GM23338 (cell line): ENCODE measurements at places on chromosomes 6 and 20.

DNA sequence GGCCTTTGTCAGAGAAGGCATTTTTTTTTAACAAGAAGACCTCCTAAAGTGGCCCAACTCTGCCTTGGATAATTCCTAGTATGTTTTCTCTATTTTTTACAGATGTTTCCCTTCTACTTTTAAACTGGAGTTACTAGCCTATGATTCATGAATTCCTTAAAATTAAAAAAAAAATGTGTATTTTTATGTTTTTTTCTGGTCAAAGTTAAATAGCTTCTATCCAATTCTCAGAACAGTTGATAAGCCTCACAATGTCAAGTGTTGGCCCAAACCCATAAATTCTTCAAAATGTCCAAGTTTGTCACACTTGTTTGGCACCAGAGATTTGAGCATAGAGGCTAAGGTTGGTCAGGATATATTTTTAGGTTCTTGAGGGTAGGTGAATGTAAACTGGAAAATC, 64.0 kb downstream of the JAG1 start:
- DNase-seq = no peak

GRCh38 chr6:119096721-119097565, 18.5 kb upstream of the FAM184A start:
- no peak for DNase-seq

DNA sequence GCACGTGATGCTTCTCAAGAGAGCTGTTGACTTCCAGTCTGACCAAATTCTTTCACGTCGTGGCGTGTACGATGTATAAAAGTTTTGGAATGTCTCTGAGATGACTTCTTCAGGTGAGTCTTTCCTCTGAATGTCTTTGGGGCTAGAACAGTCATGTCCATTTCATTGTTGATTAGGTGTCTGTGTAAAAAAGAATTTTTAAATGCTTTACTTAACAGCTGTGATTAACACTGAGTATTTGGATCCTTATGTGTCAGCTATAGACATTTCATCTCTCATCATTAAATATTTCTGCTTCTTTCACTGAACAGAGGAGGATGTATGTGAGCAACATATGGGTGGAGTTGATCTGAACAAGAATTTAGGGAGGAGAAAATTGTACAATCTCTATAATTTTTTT, 29.3 kb upstream of the KIF13A start:
- DNase-seq = no peak

DNA sequence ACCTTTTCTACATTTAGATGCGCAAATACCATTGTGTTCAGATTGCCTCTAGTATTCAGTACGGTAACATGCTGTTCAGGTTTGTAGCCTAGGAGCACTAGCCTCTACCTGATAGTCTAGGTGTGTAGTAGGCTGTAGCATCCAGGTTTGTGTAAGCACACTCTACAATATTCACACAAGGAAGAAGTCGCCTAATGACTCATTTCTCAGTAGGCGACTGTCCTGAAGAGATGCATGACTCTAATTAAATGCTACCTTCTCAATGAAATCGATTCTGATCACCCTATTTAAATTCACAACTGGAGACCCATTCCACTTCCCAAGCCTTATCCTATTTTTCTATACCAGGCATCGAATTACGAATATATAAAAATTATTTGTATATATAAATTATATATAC, 1.3 kb downstream of the MCUR1 start:
- no peak for DNase-seq

- no peak for DNase-seq
Measured at GRCh38 chr20:16360668-16361067, 212.6 kb downstream of the KIF16B start.

DNA sequence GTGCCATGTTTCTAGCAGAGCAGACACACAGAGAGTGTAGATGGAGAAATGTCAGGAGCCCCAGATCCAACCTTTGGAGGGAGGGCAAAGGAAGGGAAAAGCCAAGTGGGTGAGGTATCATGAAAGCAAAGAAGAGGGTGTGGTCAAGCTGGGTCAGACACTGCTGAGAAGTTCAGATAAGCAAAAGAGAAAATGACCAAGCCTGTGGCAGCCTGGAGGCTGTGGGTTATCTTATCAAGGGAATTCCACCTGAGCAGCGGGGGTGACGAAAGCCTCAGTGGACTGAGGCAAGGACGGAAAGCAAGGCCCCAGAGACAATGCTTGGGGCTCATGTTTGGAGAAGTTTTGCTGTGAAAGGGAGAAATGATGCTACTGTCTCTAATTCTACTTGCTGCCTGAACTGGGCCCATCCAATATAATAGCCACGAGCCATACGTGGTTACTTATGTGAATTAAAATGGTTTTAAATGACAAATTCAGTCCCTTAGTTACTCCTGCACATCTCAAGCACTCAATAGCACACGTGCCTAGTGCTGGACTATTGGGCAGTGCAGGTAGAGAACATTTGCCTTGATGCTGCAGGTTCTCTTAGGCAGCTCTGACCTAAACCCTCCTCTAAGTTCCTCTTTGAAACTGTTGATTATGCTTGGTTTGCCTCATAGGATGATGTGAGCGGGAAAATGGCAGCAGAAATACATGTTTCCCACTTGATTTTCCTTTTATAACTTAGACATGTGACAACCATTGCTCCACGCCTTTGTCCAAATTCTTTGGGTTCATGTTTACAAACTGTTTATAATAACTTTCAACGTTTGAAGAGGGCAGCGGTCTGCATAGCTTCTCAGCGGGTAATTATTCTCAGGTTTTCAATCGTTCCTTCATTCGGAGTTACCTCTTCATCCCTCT, 63.7 kb downstream of the SLC22A23 start:
- DNase-seq = no peak

DNA sequence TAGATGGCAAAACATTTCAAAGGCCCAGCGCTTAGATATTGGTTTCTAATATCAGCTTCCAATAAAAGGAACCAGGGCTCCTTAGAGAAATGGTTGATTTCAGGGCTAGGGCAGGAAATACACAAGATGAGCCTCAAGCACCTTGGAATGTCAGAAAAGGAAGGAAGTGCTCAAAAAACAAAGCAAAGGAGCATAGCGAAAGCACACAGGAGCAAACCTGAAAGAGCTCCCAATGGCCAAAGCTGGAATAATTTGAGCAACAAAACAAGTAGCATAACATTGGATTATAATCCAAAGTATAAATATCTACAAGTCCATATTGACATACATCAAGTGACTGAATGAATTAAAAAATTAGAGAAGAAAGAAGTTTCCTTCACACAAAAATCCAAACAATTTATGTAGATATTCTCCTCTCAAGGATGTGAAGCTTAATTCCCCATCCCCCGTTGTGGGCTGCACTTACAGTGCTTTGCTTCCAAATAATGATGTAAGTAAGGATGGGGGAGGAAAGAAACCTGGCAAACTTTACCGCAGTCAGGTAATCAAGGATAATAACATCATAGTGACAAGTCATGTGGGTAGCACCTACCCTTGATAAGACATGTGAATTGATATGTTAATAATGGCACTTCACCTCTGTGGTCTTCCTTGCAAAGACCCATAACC, 132.9 kb upstream of the DST start:
- DNase-seq = peak; percentile 95

GRCh38 chr6:18412644-18413043, 25.5 kb downstream of the RNF144B start:
- DNase-seq = no peak

DNA sequence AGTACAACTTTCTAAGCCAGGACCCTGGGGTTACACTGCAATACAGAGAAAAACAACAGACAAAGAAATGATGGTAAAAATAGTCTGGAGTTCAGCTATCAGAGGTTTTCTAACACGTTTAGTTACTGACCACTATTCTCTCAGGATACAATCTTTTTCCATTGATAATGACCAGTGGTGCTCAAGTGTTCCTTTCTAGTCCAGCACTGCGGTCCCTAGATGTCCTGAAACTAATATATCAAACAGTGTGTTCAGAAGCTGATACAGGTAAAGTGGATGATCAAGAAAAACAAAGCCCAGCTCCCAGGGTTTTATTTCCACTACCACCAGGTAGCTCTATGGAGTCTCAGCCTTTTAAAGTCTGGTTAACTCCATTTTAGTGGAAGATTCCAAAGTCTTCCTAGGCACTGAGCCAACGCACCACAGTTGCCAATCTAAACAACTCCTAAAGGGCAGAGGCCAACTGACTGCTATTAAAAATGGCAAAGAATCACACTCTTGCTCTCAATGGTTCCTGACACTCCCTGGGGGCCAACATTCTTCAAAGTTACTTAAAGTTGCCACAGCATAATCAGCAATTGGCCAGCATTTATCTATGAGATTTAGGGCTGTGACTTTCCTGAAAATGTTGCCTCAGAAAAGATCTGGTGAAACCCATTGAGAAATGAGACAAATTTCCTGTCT, 38.2 kb downstream of the DZANK1 start:
- no peak for DNase-seq

DNA sequence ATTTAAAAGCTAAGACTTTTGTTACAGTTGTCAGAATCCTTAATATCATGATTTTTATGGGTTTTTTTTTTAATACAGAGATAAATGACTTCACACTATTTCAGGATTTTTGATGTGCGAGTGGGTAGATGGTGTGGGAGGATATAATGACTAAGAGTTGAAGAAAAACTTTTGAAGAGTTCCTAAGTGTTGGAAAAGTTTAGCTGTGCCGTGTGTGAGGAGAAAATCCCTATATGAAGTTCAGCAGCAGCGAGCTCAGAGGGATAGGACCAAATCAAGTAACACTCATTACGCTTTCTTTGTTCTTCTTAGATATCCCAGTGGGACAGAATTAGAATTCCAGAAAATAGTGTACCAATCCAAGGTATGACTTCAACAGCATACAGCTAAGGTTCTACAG, 34.1 kb downstream of the PDE10A start:
- DNase-seq = no peak

DNA sequence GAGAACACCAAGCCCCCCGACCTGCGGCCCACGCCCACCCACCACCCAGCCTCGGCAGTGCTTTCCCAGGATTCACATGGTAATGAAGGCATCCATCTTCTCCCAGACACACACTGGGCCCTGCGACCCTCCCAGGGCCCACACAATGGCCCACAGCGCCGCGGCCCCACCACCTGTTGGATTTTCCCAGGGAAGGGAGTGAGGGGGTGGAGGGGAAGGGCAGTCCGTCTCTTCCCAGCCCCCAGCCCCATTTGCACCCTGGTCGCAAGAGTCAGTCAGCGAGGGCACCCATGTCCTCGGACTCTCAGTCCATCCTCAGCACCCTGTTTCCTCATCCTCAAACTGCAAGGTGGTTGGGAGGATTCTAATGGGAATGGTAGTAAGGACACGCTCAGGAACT, 23.7 kb upstream of the ID1 start:
- DNase-seq = peak; percentile 72

DNA sequence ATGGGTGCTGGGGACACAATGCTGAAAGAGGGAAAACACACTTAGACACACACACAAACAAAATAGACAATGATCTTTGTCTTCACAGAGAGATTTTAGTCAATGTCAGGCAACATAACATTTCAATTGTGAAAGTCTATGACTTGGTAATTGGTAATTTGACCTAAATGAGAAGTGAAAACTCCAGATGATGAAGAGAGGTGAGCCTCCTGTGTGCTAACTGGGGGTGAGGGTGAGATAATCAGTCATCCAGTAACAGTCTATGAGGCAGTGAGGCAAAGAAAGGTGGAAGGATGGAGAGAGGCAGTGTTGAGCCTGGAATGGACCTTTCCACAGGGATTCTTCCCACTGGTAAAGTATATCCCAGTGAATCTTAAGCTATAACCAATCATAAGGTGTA, 744.2 kb downstream of the MAFB start:
- DNase-seq = no peak

- DNase-seq = no peak
Measured at GRCh38 chr20:6711951-6712649, 55.4 kb upstream of the BMP2 start.
